ENCODE measurements at places on chromosomes 5 and 9.
A peak's percentile ranks its signal among the peaks of the same experiment; 100 is the strongest.

DNA sequence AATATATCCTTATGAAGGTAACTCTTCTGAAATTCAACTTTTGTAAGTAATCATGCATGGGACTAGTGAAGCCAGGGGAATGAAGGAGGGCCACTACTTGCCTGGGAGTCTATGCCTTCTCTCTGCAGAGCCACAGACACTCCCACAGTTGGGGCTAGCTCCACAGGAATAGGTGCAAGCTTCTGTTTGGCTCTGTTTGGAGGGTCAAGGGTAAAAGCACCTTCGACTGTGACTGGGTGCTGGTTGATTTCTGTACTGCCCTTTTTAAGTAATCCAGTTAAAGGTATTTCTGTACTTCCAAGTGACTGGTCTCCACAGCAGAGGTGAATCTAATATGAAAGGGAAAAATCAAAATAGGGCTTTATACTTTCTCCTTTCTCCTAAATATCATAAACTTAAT lies 32.2 kb downstream of the CEP120 start:
- DNase-seq, result no peak

GRCh38 chr5:139182528-139183296 lies 15.5 kb downstream of the SIL1 start:
- DNase-seq, result no peak

DNA sequence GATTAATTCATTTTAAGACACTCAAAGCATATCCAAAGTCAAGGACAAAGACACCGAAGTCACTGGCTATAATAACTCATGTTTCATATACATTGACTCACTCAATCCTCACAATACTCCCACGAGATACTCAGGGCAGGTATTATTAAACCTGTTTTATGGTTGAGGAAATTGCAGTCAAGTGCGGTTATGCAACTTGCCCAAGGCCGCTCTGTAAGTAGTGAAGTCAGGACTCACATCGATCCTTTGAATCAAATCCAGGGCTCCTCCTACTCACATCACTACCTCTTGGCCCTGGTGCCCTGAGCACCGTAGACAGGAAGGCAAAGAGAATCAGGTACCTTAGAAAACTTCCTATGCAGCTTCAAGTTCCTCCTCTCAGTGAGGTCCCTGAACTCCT lies 87.8 kb upstream of the APC start:
- peak; percentile 88 for DNase-seq

DNA sequence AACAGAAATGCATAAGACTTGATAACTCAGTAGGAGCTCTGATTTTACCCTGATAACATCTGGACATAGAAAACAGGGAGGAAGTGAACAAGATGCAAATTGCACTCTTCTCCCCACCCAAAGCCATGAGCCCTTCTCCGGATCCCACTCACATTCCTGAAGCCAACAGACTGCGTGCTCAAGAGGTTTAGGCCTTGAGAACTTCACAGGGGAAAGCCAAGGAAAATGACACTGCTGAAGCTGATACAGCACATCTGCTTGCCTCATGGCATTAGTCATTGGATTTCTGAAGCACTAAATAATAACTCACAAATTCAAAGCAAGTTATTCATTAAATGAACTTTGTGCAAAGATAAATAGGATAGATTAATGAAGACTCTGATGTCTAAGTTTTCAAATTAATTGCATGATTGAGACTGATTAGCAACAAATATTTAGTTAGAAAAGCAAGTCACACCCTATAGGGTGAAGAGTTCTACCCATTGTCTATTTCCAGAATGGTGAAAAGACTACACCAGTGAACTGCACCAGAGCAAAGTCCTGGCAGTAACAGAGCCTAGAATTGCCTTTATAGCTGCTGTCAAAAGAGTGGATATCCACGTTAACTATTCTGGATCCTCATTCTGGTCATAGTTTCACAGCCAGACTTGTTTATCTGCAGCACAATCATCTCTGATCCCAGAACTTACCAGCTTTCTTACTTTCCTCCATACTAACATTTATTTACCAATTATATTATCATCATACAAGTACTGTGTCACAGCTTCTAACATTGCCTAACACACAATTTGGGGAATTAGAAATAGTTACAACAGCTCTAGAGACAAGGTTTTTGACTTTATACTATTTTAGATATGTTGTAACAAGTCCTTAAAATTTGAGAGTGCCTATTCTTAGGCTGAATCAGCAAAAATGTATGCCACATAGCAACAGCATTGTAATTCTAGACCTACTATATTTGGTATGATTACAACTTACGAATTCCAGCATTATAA lies 432.1 kb upstream of the RGMB start:
- no peak for DNase-seq

DNA sequence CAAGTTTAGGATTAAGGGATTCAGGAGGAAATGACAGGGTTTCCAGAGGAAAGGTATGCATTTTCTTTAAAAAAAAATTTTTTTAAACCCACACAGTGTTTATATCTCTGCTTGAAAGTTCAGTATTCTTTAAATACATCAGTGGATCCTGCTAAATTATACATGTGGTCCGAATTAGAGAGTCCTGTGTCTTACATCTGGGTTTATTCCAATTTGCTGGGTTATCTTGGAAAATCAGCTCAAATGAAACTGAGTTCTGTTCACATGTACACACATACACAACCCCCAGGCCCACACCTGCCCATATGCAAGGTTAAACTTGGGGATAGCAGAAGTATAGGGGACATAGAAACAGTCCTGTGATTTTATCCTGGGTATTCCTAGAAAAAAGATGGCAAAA lies 493.7 kb downstream of the ZNF608 start:
- no peak for DNase-seq

DNA sequence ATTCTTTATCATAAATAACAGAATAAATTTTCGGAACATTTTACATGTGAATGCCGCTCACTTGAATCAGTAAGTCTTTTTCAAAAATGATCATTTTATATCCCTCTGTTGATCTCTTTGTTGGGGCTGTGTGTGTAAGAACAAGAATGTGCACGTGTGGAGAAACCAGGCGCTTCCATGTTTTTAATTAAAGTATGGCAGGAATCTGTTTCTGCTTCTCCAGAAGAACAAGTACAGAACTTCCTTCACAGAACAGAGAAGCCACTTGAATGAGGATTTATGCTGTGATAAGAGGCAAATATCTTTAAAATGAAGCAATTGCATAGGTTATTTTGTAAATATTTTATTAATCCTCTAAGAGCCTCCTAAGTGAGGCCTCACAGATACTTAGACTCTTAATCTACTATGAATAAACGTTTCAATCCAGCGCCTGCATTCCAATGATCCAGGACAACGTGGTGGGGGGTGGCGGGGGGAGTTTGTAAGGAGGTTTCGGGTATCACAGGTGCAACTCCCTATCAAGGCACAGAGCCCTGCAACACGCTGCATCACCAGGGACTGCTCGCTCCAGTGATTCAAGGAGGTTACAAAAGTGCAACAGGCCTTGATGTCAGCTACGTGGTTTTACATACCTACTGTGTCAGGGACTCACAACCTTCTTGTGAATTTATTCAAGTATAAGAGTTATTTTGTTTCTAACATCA lies 409.2 kb downstream of the BNC2 start:
- no peak for DNase-seq

- no peak for DNase-seq
Measured at GRCh38 chr5:135490245-135491037, 38.3 kb upstream of the TIFAB start.

DNA sequence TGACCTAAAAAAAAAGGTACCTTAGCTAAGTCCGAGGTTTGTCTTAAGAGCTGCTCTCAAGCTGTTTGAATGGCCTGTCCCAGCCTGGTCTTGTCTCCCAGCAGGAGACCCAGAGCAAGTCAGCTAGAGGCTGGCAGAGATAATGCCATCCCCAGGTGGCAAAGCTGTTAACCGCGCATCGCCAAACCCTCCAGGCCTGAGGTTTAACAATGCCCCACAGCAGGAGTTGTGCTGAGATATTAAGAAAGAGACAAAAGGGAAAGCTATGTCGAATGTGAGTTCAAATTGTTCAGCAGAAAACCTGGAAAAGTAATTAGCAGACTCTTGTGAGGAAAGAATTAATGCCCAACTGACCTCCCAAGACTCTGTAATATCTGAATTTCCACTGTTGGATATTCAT lies 187.1 kb downstream of the FSTL4 start:
- DNase-seq, result no peak

- no peak for DNase-seq
Measured at GRCh38 chr5:132819468-132819867, 6.4 kb downstream of the SOWAHA start.

Measured in MCF 10A (cell line).